ENCODE measurements at places on chromosomes 1 and 21.

GRCh38 chr1:88502886-88503285 lies 181.2 kb upstream of the PKN2 start:
- no peak for DNase-seq

DNA sequence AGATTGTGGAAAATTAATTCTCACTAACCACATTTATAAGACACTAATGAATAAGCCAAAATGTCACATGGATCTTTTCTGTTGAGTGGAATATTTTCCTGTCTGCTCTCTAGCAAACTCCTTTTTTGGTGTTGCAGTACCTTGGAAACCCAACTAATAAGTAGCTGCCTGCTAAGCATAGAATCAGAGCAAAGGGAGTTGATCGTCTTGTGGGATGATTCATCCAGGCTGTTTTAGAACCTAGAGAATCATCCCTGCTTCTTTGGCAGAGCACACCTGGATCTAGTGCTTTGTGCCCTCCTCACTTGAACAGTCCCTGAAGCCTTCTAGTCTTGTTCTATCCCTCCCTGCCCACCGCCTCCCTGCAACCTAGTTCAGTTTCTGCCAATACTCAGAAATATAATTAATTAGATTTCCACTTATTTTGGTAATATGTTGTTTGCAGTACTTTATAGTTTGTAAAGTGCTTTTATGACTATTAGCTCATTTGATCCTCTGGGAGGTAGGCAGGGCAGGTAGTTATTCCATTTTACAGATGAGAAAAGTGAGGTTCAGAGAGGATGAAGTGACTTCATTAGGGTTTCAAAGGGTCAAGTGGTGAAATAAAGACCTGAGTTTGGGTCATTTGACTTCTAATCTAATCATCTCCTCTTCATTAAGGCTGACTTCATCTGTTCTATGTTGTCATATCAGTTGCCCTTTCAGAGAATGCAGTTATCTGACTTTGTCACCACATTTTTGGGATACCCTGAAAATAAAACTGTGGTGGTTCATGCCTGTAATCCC lies 2.5 kb downstream of the AGO4 start:
- DNase-seq, result no peak

GRCh38 chr1:150772326-150772725 lies 6.7 kb upstream of the CTSS start:
- DNase-seq, result no peak

DNA sequence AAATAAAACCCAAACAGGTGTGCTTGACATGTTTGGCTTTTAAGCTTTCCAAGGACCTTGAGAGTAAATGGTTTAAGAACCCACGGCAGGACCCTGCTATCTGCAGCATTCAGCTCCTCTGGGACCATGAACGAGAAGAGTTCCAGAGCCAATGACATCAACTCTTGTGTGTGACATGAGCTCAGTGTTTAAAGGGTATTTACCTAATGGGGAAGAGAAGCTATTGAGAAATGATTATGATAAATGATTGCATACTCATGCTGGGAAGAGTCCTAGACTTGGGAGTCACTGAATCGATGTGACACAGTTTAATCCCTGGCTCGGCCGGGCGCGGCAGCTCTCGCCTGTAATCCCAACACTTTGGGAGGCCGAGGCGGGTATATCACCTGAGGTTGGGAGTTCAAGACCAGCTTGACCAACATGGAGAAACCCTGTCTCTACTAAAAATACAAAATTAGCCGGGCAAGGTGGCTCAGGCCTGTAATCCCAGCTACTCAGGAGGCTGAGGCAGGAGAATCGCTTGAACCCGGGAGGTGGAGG lies 55.4 kb downstream of the KANK4 start:
- no peak for DNase-seq

DNA sequence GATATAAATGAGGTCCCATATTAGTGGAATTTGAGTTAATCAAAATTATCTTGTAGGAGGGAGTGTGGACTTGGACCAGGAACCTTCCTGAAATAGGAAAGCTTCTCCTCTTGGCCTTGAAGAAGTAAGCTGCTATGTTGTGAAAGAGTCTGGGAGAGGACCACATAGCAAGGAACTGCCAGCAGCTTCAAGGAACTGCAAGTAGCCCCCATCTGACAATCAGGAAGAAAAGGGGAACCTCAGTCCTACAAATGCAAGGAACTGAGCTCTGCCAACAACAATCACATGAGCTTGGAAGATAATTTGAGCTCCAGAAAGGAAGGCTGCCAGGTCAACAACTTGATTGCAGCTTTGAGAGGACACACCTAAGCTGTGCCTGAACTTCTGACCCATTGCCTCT lies 8.2 kb upstream of the PRMT6 start:
- no peak for DNase-seq

DNA sequence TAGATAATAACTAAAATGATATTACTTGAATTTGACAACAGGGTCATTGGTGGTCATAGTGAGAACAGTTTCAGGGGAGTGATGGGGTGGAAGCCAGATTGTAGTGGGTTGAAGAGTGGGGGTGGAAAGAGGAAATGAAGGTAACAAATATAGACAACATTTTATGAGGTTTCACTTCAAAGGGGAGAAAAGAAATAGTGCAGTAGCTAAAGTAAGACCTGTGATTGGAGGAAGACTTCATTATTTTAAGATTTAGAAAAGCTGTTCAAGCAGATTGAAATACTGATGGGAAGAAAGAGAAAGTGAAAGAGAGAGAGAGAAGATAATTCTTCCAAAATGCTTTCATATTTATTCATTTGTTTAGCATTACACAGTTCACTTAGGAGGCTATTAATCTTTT lies 52.0 kb upstream of the KCNA3 start:
- no peak for DNase-seq

GRCh38 chr1:175466556-175466955 lies 274.0 kb upstream of the KIAA0040 start:
- DNase-seq, result no peak

GRCh38 chr1:51555866-51556619 lies 37.0 kb upstream of the EPS15 start:
- no peak for DNase-seq

DNA sequence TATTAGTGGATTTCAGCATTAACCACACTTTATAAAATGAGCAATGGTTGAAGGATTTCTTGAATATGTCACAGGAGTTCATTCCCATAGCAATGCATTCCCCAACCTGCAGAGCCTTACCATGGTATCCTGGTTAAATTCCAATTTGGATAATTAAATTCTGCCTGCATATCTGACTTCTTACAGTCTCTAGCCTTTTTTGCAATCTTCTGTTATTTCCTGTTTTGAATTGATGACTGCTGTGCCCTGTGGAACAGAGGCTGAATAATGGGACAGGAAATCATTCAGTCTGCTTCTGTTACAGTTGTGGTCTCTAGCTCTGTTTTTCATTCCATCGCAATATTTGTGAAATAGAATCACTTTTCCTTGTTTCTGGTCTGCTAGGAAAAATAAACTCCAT lies 1823.9 kb downstream of the PLA2G4A start:
- DNase-seq, result no peak

DNA sequence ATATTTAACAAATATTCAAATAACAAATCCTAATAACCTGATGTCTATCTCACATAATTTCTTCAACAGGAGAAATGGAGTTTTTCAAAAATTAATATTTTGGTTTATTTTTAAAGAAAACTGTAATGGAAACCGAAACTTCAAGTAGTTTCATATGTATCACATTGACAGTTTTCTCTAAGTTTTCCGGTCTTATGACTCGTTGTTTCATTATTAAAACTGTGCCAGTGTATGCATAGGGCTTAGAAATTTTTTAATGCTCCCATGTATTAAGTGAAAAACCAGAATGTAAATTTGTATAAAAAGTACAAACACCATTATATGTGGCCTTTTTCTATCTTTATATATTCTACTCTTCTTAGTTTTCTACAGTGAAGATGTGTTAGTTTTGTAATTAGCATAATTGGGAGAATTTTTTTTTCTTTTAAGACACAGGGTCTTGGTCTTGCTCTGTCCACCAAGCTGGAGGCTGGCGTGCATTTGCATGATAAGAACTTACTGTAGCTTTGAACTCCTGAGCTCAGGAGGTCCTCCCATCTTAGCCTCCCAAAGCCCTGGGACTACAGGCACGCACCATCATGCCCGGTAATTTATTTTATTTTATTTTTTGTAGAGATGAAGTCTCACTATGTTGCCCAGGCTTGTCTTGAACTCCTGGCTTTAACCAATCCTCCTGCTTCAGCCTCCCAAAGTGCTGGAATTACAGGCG lies 43.9 kb upstream of the SAMSN1 start:
- DNase-seq, result no peak

- DNase-seq, result no peak
Measured at GRCh38 chr21:29413683-29414082, 115.0 kb downstream of the BACH1 start.

DNA sequence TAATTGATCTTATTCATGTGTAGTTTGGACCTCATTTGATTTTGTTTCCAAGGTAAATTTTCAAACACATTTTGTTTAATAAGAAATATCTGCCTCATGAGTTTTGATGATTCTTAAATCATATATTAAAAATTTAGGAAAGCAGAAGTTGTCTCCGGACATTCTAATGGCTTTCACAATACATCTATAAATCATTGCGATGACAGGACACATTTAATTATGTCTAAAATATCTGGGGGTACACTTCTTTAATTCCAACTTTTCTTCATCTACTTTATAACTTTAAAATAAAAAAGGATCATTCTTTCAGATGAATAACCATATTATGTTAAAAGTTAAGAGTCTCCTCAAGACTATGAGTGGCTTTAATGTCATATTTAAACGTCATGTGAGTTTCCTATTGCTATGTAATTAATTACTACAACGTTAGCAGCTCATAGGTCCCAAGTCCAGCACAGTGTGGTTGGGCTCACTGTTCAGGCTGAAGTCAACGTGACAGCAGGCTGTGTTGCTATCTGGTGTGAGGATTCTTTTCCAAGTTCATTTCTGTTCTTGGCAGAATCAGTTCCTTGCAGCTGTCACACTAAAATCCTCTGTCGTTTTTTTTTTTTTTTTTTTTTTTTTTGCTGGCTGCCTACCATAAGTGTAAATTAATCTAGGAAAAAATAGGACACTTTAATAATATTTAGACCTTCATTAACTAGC lies 893.5 kb downstream of the LTN1 start:
- DNase-seq, result no peak

DNA sequence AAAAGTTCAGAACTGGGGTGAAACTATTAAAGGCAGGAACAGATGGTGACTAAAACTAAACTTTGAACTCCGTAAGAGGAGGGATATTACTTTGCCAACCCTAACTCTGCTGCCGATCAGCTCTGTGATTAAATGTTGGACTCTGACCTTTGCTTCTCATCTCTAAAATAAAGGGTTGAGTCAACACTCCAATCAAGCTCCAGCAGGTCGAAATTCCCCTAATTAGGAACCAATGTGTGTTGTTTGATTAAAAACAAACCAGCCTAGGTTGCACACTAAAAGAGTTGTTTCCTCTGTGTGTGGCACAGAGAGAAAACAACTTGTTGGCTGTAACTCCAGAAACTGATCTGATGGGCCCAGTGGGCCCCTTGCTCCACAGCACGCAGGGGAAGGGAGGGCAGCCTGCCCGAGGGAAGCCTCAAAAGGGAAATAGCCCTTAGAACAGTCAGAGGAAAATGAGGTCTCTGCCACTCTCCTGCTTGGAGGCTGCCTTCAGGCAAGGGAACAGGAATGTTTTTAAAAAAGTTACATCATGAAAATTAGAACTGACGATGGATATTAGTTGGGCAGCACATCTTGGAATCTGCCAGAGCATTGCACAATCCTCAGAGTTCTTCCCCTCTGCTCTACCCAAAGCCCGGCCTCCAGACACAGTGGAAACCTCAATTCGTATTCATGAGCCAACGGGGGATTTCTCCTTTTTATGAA lies 69.3 kb downstream of the KCTD3 start:
- no peak for DNase-seq

DNA sequence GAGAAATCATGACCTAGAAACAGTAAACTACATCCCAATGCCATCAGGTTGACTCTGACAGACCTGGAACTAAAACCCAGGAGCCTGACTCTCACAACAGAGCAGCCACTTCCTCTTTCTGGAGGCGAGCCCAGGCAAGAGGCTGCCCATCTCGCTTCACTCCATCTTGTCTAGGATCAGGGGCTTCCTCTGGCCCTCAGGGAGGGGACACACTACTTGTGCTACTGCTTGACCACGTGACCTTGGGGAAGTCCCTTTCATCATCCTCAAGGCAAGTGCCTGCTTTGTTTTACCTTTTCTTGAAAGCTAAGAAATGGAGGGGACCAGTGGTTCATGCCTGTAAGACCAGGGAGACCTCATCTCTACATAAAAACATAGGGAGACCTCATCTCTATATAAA lies 2.6 kb upstream of the TENT5B start:
- DNase-seq, result no peak

GRCh38 chr21:14829685-14830084 lies 235.1 kb downstream of the NRIP1 start:
- no peak for DNase-seq

- DNase-seq, result no peak
Measured at GRCh38 chr1:6048179-6048867, 2.6 kb downstream of the KCNAB2 start.

DNA sequence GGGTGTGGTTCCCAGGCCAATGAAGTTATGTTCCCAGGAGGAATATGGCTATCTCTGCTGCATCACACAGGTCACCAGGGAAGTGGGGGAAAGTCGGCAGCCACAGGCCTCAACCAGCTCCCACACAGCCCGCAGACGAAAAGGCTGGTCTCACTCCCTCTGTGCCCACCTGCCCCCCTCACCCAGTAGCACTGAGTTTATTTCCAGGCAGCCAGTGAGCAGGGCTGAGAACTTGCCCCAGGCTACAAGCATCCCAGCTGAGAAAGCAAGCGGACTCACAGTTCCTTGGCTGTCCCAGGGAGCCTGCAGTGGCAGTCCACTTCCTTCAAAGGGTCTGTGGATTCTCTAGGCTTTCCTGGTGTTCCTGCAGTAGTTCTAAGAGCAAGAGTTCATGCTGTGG lies 68.9 kb downstream of the SLC5A9 start:
- no peak for DNase-seq

GRCh38 chr1:60134716-60135115 lies 61.1 kb upstream of the C1orf87 start:
- no peak for DNase-seq

- no peak for DNase-seq
Measured at GRCh38 chr1:89429062-89429461, 65.2 kb downstream of the GBP6 start.

DNA sequence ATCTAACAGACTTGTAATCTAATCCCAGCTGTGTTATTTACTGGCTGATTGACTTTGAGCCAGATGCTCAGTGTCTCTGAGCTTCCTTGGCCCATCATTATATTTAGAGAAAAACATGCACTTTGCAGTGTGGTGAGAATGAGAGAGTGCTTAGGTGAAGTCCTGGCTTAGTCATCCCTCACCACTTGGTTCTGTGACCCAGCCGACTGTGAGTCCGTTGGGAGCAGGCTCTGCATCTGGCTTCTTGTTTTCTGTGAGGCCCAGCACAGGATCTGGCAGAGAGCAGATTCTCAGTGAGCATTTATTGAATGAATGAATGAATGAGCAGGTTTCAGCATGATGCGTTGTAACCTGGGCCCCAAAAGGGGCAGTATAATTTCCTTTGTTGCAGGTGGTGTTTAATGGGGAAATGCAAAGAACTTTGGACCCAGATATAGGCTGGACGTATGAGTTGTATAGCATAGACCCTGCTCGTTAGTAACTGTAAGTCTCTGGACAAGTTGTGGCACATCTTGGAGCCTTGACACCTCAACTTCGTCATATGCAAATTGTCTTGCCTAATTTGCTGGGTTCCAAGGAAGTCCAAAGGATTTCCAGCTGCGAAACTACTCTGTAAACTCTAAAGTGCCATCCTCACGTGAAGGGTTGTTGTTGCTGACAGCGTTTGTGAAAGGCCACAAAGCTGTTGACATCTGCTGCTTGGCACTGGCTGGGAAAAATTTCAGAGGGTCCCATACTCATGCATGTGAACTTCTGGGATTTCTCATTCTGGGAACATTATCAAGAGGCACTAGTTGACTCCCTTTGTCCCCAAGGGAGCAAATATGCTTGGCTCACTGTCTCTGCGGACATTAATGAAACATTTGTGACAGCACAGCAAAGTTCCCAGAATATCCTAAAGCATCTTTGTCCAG lies 138.8 kb upstream of the USP24 start:
- DNase-seq, result no peak
